ENCODE measurements at places on chromosomes 13 and 19. TPM values are rescaled to one million over a fixed set of nuclear protein-coding genes. Genes with fewer than 3 reads are reported as not detected.

ZNF132 gene
- total RNA-seq, result 0.76 TPM

IRGC gene
- not detected for total RNA-seq

ANGPTL4 gene
- total RNA-seq, result not detected

ACP7 gene
- total RNA-seq, result not detected

ATP4B gene
- total RNA-seq, result not detected

ANKRD10 gene
- total RNA-seq, result 135 TPM

MIER2 gene
- total RNA-seq, result 13.1 TPM

LGI4 gene
- 0.39 TPM for total RNA-seq

CFAP97D2 gene
- total RNA-seq, result not detected

ARRDC5 gene
- total RNA-seq, result 4.8 TPM

PRR19 gene
- not detected for total RNA-seq

ZNF256 gene
- total RNA-seq, result 12.6 TPM

NAPA gene
- 124 TPM for total RNA-seq

TPTE2 gene
- total RNA-seq, result not detected

ODAD3 gene
- total RNA-seq, result not detected

F10 gene
- total RNA-seq, result not detected

SERTM1 gene
- not detected for total RNA-seq

ADAMTS10 gene
- 24.0 TPM for total RNA-seq

RFC3 gene
- 6.2 TPM for total RNA-seq

SIGLEC5 gene
- 0.37 TPM for total RNA-seq

NCAN gene
- total RNA-seq, result not detected

TMEM59L gene
- total RNA-seq, result not detected

LILRA1 gene
- 0.65 TPM for total RNA-seq

BLOC1S3 gene
- total RNA-seq, result 12.9 TPM

IFNL1 gene
- total RNA-seq, result not detected

CGB5 gene
- not detected for total RNA-seq

DCT gene
- total RNA-seq, result 0.20 TPM

ARHGAP45 gene
- 603 TPM for total RNA-seq

MED4 gene
- 62.5 TPM for total RNA-seq

ANGPTL8 gene
- total RNA-seq, result not detected

ZNF415 gene
- total RNA-seq, result 0.62 TPM

C19orf67 gene
- total RNA-seq, result 0.22 TPM

ZNF726 gene
- total RNA-seq, result 3.3 TPM

LMO7 gene
- total RNA-seq, result 10.2 TPM

FARSA gene
- total RNA-seq, result 23.2 TPM

KLK5 gene
- total RNA-seq, result not detected

HSPB6 gene
- not detected for total RNA-seq

PDX1 gene
- not detected for total RNA-seq

TNFRSF19 gene
- 0.16 TPM for total RNA-seq

PNMA8B gene
- 0.17 TPM for total RNA-seq

PRR22 gene
- 3.9 TPM for total RNA-seq

RXFP2 gene
- not detected for total RNA-seq

GIPC3 gene
- total RNA-seq, result 3.3 TPM

CDKN2D gene
- 83.3 TPM for total RNA-seq

C19orf85 gene
- total RNA-seq, result not detected

ZNF491 gene
- 0.26 TPM for total RNA-seq

OR7D2 gene
- not detected for total RNA-seq

ZNRF4 gene
- total RNA-seq, result not detected

NLRP5 gene
- total RNA-seq, result not detected

NTF4 gene
- total RNA-seq, result not detected

LHB gene
- not detected for total RNA-seq

CYP2S1 gene
- 1.1 TPM for total RNA-seq

OR4F17 gene
- not detected for total RNA-seq

P2RY11 gene
- 50.8 TPM for total RNA-seq

Data from T-helper 17 cell (primary cell).